ENCODE measurements at places on chromosomes 3 and 15.

DNA sequence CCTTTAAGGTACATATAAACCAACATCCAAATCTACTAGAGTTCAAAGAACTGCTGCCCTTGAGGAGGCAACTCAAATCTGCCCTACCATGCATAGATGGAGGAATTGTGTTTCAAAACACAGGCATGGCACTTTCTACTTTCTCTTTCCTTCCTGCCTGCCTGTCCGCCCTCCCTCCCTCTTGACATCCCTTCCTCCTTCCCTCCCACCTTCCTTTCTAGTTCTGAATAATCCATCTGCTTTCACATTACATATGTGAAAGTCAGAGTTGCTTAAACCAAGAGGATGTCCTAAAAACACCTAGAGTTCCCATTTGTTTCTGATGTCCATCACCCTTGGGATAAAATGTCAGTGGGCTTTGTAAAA, 537.6 kb downstream of the FOXP1 start:
- DNase-seq, result no peak

GRCh38 chr15:26294059-26294689, 431.0 kb upstream of the ATP10A start:
- no peak for DNase-seq

DNA sequence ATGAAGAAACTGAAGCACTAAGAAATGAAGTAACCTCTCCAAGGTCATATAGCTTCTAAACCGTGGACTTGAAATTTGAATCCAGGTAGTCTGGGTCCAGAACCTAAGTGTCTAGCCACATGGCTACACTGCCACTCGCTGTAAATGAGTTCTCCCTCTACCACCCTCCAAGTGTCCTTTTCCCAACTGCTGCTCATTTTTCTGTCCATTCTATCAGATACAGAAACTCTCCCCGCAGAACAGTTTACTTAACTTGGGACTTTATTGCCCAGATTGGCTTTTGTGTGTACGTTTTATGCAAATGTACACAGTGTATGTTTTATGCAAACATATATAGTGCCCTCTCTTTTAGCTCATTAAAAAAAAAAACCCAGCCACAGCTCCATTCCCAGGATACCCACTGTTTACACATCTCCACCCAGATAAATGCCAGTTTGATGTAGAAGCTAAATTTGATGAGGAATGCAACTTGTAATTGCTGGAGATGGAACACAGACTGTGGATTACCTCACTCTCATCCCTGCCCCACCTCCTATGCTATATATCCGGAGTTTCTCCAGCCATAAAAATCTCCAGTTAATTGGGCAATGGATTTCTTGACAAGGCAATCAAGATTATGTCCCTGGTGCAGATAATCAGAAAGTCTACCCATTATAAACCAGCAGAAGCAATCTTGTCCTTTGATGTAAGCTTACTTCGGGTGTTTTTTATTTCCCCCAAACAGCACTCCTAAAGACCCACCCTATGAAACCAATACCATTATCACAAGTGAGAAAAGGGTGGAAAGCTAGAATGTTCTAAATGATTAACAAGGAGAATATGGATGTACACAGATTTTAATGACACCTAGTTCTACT, 42.0 kb downstream of the THBS1 start:
- no peak for DNase-seq

GRCh38 chr15:27487846-27488245, 516.9 kb downstream of the GABRG3 start:
- no peak for DNase-seq

DNA sequence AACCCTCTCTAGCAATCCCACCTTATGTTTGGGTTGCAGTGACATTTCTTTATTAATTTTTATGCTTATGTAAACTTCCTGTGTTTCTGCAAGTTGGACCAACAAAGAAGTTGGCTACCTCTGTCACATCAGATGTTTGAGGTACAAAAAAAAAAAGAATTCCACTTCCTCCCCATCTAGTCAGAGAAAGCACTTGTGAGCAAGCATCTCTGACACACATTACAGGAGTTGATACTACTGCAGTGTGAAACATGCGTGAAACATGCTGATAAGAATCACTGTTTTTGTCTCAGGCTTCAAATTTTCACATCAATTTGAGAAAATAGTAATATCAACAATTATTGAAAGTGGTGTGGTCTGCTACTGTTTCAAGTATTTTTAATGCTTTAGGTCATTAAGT, 1.3 kb downstream of the SCAANT1 start:
- no peak for DNase-seq

DNA sequence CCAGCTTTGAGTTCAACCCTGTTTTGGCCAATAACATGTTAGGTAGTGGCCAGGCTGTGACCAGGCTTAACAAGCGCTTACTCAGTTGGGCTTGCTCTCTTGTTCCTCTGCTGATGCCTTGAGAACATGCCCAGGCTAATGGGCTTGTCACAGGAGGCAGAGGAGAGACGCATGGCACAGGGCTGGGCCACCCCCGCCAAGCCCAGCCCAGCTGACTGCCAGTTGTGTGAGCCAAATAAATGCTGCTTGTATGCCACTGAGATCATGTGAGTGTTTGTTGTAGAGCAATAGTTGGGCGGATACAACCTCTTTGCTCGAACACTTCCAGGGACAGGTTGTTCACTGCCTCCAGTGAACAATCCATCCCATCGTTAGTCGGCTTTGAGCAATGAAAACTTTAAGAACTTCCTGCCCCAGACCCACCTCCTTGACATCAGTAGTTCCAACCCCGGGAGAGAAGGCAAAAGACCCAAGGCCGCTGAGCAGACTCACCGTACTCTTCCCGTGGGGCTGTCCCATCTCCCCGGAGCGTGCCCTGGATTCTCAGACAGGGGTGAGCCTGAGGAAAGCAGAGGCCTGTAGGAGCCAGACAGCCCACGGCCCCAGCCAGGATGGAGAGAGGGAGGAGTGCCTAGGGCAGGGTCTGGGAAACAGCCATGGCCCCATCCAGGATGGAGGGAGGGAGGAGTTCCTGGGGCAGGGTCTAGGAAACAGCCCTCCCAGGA, 4.1 kb downstream of the PLA2G4F start:
- no peak for DNase-seq

DNA sequence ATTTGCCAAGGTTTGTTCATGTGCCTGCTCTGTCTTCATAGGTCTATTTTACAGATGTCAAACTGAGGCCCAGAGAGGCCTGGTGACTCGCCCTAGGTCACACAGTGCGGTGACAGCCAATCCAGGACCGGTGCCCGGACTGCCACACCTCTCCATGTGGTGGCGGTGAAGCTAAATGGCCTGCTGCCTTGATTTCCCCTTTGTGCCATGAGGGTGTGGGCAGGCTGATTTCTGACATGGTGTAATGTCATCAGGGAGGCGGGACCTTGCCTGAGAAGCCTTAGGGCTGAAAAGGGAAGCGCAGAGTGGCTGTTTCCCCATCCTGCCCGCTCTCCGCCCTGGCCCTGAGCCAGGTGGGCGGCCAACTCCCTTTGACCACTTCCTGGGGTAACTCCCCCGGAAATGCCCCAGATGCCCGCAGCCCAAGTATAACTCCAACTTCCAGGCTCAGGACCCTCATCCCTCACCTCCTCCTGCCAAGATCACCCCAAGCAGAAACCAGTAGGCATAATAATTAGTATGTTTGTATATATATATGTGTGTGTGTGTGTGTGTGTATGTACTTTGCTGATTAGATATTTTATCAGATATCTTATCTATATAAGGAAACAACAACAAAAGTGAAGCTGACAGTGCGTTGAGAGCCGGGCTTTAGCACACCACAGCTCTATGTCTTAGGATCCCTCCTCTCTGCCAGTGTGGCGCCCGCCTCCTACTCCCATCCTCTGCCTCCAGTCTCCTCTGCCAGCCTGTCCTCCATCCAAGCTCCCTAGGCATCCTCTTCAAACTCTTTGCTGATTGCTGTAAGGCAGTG, 63.9 kb downstream of the IQSEC1 start:
- no peak for DNase-seq

GRCh38 chr3:153591561-153592245, 429.7 kb downstream of the RAP2B start:
- DNase-seq, result no peak

DNA sequence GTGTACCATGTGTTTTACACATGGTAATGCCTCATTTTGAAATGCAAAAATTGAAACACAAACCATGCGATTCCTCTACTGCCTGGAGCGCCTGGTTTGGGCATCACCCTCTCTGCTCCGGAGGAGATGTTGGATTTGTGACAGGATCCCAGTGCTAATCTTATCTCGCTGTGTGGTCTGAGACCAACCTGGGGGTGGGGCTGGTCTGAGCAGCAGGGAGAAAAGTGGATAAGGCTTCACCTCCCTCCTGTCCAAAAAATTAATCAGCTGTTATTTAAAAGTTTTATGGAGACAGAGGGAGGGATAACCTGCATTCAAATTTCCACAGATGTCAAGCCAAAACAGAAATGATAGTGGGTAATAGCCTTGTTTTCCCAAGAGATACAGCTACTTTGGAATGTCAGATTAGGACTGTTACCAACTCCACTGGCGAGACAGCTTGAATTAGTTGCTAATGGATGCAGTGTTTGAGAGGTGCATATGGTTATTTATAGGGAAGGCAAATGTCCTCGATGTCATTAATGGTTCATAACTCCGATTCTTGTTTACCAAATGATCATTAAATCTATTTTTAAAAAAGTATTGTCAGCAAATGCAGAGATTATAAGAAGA, 54.0 kb upstream of the SKOR1 start:
- DNase-seq, result no peak

DNA sequence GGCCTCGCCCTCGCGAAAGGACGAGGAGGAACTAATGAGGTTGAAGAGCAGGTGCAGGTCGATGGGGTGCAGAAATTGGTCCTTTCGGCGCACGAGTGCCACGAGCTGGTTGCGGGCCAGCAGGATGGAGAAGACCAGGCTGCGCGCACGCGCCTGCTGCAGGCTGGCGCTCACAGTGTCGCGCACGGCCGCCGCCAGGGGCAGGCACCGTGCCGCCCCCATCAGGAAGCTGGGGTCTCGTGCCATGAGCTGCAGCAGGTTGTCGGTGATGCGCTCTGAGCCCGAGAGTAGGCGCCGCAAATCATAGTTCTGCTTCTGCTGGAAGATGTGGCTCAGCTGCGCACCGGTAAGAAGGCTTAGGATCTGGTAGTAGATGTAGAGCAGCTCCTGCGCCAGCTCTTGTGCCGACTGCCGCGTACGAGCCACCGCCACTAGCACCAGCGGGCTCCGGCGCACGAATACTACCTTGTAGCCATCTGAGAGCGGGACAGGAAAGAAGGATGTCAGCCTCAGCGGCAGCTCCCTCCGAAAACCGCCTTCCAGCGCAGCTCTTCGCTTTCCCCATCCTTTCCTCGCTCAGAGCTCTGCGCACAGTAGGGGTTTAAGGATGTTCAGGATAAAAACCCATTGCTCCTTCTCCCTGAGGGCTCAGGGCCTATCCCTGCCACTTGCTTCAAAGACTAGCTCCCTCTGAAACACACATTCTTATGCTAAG, 6.9 kb upstream of the MST1R start:
- DNase-seq, result no peak

DNA sequence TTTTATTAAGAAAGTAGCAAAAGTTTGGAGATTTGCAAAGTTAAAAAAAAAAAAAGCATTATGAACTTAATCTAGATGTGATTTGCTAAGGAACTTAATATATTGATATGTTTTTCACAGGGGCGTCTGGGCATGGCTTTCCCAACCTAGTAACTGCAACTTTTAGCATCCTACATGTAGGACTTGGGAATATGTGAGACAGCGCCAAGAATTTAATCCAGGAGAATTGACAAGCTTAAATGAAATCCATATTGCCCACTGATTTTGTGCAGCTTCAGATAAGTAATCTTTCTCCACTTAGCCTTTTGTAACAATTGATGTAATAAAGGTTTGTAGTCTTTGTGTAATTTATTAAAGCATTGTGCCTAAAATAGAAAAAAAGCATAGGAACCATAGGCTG, 982 bp upstream of the GABPB1 start:
- no peak for DNase-seq

GRCh38 chr3:87136066-87136596, 91.0 kb upstream of the CHMP2B start:
- DNase-seq, result no peak

- no peak for DNase-seq
These were observed 58.5 kb upstream of the TNFSF10 start for GRCh38 chr3:172581757-172582166.

GRCh38 chr3:42668413-42668760, 14.9 kb downstream of the ZBTB47 start:
- DNase-seq, result no peak

GRCh38 chr3:155604967-155605366, 139.9 kb downstream of the PLCH1 start:
- DNase-seq, result no peak

DNA sequence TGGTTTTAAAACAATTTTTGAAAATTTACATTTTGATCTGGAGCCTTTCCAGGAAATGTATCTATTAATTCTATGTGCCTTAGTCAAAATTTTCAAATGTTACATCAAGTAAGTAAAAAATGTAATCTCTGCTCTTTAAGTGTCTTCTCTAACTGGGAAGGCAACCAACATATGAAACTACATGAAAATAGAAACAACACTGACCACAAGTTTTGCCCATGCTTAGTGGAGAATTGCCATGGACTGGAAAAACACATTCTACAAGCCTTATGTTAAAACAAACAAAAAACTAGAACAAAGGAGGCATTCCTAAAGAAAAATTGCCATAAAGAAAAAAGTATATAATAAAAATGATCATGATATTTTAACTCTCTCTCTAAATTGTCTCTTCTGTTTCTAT, 75.9 kb upstream of the SPRED1 start:
- no peak for DNase-seq

GRCh38 chr3:123070510-123070909, 3.7 kb downstream of the PDIA5 start:
- DNase-seq, result no peak

- DNase-seq, result no peak
These were observed 33.3 kb downstream of the TRPM7 start for GRCh38 chr15:50653156-50653743.

GRCh38 chr15:49905221-49905620, 213.8 kb downstream of the ATP8B4 start:
- no peak for DNase-seq

DNA sequence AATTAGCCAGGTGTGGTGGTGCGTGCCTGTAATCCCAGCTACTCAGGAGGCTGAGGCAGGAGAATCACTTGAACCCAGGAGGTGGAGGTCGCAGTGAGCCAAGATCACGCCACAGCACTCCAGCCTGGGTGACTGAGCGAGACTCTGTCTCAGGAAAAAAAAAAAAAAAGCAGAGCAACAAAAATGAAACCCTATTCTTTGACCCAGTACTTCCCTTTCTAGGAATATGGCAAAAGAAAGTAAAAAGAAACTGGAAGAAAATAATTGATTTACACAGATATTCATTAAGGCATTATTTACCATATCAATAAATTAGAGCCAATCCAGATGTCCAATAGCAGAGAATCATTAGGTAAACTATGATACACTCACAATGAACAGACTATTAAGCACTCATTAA, 67.0 kb downstream of the GSK3B start:
- DNase-seq, result no peak

DNA sequence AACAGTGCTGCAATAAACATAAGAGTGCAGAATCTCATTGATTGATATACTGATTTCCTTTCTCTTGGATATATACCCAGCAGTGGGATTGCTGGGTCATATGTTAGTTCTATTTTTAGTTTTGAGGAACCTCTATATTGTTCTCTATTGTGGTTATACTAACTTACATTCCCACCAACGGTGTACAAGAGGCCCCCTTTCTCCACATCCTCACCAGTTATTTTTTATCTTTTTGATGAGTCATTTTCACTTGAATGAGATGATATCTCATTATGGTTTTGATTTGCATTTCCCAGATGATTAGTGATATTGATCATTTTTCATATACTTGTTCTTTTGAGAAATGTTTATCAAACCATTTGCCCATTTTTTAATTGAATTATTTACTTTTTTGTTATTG, 12.4 kb upstream of the IREB2 start:
- no peak for DNase-seq
